T-cell (primary cell): ENCODE measurements at places on chromosomes 3 and 15.

DNA sequence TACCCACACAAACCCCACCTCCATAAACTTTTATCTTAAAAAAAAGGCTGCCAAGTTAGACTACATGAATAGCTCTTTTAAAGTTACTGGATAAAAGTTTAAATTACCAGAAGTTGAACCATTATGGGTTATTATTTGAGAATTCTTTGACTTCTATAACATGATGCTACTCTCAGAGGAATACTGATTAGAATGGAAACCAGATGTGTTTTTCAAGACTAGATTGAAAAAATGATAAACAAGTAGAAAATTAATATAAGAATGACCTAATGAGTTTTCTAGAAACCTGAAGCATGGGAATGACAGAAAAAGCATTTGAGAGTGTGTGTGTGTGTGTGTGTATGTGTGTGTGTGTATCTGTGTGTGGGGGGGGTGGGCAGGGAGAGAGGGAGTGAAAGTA is 12.4 kb upstream of the FGF7 start:
- DNase-seq, result no peak

GRCh38 chr3:4495294-4496086 is 2.3 kb downstream of the ITPR1 start:
- no peak for DNase-seq

- no peak for DNase-seq
These were observed 509.3 kb upstream of the CFAP20DC start for GRCh38 chr3:59558906-59559720.

DNA sequence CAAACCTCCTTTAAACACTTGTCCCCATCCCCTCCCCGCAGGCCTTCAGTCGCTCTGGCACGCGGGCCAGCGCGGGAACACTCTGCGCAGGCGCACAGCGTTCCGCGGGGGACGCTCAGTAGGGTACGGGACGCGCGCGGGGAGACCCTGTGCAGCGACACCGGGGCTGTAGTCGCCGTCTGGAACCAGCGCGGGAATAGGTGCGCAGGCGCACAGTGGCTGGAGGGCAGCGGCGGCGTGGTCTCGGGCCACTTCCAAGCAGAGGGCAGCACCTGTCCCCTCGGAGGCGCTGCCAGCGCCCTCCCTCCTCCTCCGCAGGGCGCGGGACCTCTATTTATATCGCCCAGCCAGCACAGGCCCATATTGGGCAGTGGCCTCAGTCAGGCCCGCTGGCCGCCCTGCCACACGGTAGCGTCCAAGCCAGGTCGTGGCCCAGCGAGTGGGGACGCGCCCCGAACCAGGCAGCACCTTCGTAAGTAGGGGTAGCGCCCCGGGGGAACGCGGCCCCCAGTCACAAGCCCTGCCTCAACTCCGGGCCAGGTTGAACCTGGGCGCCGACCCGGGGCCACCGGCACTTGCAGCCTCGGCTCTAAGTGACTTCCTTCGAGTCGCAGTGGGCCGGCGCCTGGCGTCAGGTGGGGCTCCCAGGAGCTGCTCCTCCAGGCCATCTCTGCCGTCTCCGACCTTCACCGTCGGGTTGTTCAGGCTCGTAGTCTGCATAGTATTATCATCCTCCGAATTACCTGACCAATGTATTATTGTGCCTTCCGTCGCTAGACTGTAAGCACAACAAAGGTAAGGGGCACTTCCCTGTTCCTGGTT is at the start of gene KBTBD12:
Gene KBTBD12 (plus strand): TSS at position 118 of the 822 bp plus-strand sequence. CDS start 7,830 bp downstream, outside the sequence.
- DNase-seq, result no peak

GRCh38 chr3:56890448-56891091 is 88.8 kb upstream of the ARHGEF3 start:
- DNase-seq, result no peak
